ENCODE measurements at places on chromosomes 1 and 21. TPM values are rescaled to one million over a fixed set of nuclear protein-coding genes. Genes with fewer than 3 reads are reported as not detected.

GRCh38 chr1:167529829-167530474, 11.6 kb upstream of the CD247 start:
- no peak for DNase-seq

DNA sequence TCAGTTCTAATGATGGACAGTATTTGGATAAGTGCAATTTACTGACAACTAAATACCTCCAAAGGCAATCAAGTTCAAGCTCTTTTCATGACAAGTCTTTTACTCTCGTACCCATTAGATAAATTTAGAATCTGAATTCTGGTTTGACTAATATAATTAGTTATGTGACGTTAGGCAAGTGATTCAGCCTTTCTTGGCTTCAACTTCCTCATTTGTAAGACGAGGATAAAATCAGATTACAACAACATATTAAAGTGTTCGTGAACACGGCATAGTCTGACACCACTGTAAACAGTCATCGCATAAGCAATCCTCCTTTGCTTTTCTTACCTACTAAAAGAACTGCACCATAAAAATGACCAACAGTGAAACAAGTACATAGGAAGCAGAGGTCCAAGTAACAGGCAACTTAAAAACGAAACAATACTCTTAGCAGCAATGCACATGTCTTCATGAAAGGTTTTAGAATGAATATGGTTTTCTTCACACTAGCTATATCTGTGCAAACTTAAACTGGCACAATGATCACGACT, 25.7 kb downstream of the COA6 start:
- no peak for DNase-seq

Gene OR2L2
- total RNA-seq = not detected

Gene PLA2G2C
- total RNA-seq = not detected

Gene TMEM61
- 0.27 TPM for total RNA-seq
